ENCODE measurements at places on chromosomes 12 and 14.
A peak's percentile ranks its signal among the peaks of the same experiment; 100 is the strongest.

DNA sequence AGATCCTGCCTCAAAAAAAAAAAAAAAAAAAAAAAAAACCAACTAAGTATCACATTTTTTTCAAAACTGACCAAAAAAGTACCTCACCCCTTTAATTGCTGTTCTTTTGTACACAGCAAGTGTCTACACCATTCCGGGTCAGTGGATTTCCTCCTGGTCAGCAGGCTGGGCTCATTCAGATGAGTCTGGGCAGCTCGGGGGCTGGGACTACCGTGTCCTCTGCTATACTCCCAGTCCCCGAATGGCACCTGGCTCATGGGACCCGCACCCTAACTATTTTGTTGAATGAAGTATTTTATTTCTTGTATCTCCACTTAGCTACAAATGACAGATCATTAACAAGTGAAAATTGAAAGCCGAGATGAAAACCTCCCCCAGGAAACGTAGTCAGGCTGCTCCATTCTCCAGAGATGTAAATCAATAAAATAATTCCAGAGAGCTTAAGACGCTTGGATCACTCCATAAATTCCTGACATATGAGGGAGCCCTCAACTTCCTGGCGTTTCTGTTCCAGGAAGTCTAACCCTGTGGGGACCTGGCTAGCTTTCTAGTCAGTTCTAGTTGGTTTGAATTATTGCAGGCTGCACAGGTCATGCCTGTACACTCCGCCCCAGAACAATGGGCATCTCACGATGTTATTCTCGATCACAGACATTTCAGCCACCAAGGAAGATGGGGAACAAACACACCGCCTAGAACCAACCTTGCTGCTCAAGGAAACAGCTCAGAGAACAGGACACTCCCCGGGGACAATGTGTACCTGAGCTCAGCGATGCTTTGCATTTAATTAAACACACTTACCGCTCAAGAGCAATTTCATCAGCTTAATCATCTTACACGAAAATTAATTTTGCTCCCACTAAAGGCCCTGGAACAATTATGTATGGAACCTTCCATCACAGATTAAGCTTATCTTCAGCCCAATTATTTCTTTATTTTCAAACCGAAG lies 76.3 kb downstream of the RIMBP2 start:
- DNase-seq: no peak

DNA sequence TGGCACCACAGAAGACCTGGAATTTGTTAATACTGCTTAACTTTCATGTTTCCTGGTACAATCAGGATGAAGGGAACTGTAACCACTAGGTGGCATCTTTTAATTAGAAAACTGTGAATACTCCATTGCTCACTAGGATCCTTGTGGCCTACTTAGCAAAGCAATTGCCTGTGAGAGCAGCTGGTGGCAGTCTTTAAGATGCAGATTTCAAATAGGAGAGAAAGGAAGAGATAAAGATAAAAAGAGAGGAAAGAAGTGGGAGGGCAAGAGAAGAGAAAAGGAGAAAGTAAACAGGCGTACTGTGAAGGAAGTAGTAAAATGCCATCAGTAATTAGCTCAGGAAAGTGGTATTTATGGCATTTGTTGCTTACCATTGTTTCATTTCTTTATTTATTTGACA lies 114.5 kb downstream of the RAD51B start:
- DNase-seq: no peak

GRCh38 chr12:52591521-52591920 lies 9.7 kb downstream of the KRT72 start:
- no peak for DNase-seq

GRCh38 chr12:3704512-3705353 lies 48.2 kb downstream of the CRACR2A start:
- DNase-seq: peak; percentile 60

DNA sequence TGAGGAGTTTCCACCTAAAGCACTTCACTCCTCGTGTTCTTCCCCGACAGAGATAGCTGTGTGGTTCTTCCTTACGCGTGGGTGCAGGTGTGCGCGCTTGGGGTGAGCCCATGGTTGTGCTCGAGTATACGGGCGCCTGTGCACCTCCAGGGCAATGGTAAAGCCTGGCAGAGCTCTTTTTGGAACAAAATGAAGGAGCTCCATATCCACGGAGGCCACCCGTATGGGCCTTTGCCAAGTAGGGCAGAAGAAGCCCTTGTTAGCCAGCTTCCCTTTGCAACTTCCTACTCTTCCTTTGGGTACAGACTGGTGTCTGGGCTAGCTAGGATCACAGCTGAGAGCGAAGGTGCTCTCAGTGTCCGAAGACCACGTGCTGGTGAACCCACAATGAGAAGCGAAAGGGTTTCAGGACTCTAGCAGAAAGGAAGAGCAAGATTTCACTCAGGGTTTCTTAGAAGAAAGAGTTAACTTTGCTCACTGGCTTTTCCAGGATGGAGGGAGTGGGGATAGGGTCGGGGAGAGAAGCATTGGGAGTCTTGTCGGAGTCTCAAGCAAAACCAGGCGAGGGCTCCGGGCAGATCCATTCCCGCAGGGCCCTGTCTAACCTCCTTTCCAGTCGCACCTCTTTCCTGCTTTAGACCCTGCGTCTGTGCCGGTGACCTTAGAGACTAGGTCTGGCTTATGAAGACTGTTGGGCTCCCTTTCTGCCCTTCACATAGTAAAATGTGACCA lies 960 bp upstream of the LRFN5 start:
- DNase-seq: peak; percentile 83

GRCh38 chr14:45377166-45377565 lies 124.2 kb upstream of the MIS18BP1 start:
- DNase-seq: no peak

- DNase-seq: no peak
These were observed 65.2 kb downstream of the TBC1D30 start for GRCh38 chr12:64889434-64890216.
